ENCODE measurements at places on chromosomes 2 and 18.

DNA sequence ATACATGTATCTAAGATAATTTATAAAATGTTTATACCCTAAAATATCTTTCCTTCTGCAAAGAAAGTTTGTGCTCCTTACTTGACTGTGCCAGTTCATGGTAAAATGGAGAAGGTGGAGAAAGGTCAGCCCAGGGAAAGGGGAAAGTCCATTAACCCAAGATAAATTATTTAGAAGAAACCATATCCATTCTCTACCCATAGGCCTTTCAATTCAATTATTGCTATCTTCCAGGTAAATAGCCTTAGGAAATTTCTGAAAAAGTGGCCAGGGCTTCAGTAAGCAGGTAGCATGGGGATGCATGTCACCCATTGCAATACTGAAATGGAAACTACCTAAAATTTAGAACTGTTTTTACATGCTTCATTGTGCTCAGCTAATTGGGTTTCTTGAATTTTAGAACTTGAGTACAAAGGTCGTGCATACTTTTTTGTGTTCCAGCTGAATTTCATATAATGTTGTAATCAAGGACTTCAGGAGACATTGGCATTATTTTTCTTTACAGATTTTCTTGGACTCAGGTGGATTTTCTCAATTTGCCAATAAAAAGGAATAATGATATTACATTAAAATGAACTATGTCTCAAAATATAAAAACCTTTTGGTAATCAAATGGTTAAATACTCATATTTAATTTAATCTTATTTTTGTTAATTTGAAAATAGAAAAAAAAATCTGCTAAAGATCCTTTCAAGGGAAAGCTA is 124.9 kb downstream of the CSRNP3 start:
- DNase-seq, result no peak

- no peak for DNase-seq
Observed at GRCh38 chr2:70089983-70090525, 2.8 kb downstream of the PCBP1 start.

- peak; percentile 80 for DNase-seq
Observed at GRCh38 chr2:33034784-33035183, 88.0 kb downstream of the LTBP1 start.

- no peak for DNase-seq
Observed at GRCh38 chr2:204753841-204754240, 208.6 kb downstream of the PARD3B start.

GRCh38 chr2:134745023-134745422 is 26.2 kb upstream of the TMEM163 start:
- no peak for DNase-seq

DNA sequence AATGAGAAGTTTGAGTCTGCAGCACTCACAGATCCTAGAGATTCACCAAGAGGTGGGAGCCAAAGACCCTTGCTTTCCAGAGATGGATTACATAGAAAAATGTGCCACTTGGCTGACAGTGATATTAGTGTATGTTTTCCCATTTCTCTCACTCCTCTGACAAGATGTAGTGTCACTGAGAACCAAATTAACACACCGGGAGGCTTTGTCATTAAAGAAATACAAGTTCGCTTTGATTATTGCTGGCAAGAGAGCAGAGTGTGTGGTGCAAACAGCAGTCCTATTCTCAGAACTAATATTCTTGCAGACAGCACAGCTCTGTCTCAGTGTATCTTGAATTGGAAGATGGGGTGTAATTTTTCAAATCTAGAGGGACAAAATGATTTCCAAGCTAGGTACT is 171.6 kb upstream of the SETBP1 start:
- DNase-seq, result no peak

DNA sequence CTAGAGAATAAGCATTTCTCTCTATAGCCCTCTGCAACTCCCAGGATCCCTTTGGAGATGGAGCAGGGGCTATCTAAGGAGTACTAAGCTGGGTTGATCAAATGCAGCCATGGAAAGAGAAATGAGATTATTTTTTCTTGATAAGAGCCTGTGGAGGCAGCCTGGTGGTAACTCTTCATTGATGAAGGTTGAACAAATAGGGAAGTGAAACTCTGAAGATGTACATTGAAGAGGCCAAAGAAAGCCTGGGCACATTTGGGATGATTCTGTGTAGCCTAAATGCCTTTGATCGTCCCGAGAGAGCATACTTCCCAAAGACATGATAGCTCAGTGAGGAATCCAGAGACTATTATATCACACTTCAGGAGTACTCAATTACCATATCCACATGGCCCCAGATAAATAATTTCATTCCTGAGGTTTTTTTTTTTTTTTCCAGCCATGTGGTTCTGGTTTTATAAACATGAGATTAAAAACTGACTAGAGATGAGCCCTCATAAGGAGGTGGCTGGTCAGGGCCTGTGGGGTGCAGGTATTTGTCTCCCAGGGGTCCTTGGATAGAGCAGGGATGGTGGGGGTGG is 192.5 kb downstream of the TPGS2 start:
- no peak for DNase-seq

GRCh38 chr2:101418460-101419095 is 31.3 kb upstream of the CREG2 start:
- peak; percentile 68 for DNase-seq

DNA sequence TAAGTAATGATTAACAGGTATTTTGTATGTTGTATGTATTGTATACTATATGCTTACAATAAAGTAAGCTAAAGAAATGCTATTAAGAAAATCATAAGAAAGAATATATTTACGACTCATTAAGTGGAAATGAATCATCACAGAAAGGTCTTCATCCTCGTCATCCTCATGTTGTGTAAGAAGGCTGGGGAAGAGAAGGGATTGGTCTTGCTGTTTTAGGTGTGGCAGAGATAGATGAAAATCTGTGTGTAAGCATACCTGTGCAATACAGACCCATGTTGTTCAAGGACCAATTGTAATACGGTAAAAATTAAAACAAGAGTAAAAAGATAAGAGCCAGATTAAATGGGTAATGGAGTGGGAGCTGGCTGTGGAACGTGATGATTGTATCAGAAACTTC is 16.6 kb downstream of the SLC35F5 start:
- peak; percentile 37 for DNase-seq

DNA sequence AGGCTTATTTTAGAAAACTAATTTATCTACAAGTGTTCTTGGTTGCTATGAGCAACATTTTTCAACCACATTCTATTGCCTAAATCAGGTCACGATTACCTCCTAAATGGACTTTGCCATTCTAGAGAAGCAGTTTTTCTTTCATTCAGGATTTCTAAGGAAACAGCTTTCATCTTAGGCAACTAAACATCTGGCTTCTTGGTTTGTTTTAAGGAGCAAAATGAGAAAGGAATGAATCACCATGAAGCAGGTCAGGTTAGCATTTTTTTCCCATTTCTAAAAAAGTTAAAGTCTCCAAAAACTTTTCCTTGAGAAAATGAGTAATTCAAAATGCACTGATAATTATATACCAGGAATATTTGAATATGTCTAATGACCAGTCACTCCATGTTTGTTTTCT is 114.8 kb downstream of the GAREM1 start:
- peak; percentile 84 for DNase-seq

GRCh38 chr18:5998907-5999306 is 103.6 kb upstream of the TMEM200C start:
- DNase-seq, result no peak

Measured in fibroblast of mammary gland (primary cell).